CD4-positive, CD25-positive, alpha-beta regulatory T cell (primary cell): ENCODE measurements at places on chromosomes 3 and 15. TPM values are rescaled to one million over a fixed set of nuclear protein-coding genes. Genes with fewer than 3 reads are reported as not detected.

The CCDC39 gene
- not detected for polyA plus RNA-seq

- DNase-seq: no peak
- H3K27me3 ChIP-seq: no peaks in the 10 kb centered on the region
These were observed 86.8 kb upstream of the CMSS1 start for GRCh38 chr3:99730870-99731269.

The RTP3 gene
- not detected for polyA plus RNA-seq

DNA sequence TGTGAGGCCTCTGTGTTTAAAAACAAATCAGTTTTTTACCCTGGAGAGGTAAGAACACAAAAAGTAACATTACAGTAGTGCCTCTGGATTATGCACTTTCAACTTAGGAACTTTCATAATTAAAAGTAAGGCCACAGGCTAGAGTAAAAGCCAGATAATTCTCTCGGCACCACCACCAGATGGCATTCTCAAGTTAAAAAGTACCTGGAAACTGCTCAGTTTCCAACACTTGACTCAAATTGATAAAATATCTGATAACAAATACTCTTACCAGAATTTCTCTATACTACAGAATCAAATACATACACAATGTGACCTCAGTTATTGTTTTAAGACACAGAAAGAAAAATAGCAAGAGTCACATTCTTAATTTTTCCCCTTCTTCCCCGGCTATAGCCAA, 19.9 kb downstream of the SPICE1 start:
- H3K27me3 ChIP-seq: no peaks in the 10 kb centered on the region
- no peaks in the 10 kb centered on the region for H3K4me1 ChIP-seq
- no peak for DNase-seq
- peaks cover 5% of the 10 kb centered on the region for H3K36me3 ChIP-seq

- peak overlapping the region; percentile 94 for H3K27ac ChIP-seq
- DNase-seq: no peak
- H3K27me3 ChIP-seq: no peaks in the 10 kb centered on the region
- H3K4me3 ChIP-seq: peak overlapping the region; percentile 72
- peaks cover 35% of the 10 kb centered on the region for H3K36me3 ChIP-seq
These were observed 1.4 kb downstream of the NISCH start for GRCh38 chr3:52456800-52457183.

The LRRK1 gene
- not detected for polyA plus RNA-seq

GRCh38 chr3:55305696-55306485, 181.2 kb downstream of the WNT5A start:
- no peaks in the 10 kb centered on the region for H3K27me3 ChIP-seq
- H3K36me3 ChIP-seq: no peaks in the 10 kb centered on the region
- DNase-seq: no peak
- H3K27ac ChIP-seq: no peak overlapping the region
- H3K4me1 ChIP-seq: no peaks in the 10 kb centered on the region

The EXD1 gene
- polyA plus RNA-seq: not detected

DNA sequence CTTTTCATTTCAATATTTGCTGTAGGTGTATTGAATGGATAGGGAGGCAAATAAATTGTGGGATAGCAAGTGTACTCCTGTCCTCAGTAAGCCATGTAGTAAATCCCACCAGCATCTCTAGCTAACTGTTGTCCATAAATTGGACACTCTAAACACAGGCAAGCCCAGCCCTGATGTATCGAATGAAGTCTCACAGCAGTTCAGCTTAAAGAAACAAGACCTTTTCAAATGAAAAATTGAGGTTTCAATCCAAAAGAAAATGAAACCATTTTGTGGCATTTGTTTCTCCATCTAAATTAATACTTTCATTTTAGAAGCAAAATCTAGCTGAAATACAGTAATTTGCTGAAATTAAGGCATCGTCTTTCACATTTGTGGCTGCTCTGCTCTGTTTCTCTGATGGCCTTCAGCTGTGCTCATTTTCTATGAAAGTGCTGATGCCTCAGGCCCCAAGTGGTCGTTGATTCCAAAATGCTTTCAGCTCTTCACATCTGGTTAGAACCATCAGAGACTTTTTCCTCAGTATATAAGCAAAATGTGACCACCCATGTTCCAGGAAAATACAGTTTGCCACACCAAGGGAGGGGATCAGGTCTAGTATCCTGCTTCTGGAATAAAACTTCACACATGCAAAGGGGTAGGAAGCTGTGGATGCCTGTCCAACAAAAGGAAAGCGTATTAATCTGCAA, 245.0 kb downstream of the ZMAT3 start:
- no peak overlapping the region for H3K4me3 ChIP-seq
- DNase-seq: no peak
- H3K4me1 ChIP-seq: no peaks in the 10 kb centered on the region
- H3K36me3 ChIP-seq: no peaks in the 10 kb centered on the region
- no peaks in the 10 kb centered on the region for H3K27me3 ChIP-seq

GRCh38 chr15:48563934-48564333, 81.6 kb downstream of the FBN1 start:
- no peak for DNase-seq
- H3K27me3 ChIP-seq: no peaks in the 10 kb centered on the region
- no peaks in the 10 kb centered on the region for H3K36me3 ChIP-seq
- no peak overlapping the region for H3K4me3 ChIP-seq

DNA sequence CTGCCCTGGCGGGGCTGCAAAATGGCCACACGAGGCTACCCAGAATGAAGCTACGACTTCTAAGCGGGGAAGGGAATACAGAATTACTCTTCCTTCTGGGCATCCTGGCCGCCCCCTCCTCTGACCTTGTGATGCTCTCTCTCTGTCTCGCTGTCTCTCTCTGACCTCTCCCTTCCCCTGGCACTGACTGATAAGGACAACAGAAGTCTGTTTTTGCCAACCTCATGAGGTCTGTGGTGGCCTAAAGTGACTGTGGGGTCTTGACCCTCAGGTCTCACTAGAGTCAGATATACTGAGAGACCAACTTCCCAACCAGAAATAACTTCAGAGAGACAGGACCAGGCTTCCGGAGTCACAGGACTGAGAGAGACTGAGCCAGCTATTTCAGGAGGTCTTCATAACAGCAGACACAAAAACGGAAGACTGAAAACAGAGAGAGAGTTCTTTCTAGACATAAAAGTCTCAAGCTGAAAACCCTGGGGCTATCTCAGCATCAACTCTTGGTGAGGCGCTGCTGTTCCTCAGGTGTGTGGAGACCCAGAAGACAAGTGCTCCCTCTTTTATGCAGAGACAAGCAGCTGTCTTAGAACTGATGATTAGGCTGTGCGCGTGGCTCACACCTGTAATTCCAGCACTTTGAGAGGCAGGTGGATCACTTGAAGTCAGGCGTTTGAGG, 38.2 kb upstream of the CFAP161 start:
- no peak for DNase-seq
- no peaks in the 10 kb centered on the region for H3K36me3 ChIP-seq
- H3K4me3 ChIP-seq: no peak overlapping the region
- H3K27me3 ChIP-seq: peaks cover 26% of the 10 kb centered on the region
- peaks cover 5% of the 10 kb centered on the region for H3K4me1 ChIP-seq
- H3K27ac ChIP-seq: no peak overlapping the region

The GPR62 gene
- 0.22 TPM for polyA plus RNA-seq

DNA sequence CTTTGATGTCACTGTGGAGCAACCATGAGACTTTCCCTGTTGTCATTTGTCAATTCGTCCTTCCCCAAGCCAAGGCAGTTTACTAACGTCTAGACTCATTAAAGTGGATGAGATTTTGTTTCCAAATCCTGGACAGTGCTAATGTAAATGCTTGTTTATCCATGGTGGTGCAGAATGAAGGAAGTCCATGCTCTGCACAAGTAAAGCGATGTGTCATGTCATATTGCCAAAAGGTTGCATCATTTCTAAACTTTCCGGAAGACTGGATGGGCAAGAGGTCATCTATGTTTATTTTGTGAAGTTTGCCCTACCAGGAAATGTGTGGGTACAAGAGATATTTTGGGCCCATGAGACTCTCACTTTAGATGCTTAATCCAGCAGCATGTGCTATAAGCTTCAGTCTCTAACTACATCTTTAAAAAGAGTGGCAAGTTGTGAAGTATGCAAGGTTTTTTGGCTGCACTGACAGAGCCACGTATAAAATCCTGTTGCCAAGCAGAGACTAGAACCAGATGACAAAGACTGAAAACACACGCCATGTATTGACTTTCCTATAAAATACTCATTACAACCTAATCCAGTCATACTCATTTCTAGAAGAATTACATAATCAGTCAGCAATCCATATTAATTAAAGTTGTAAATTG, 72.1 kb upstream of the FNDC3B start:
- H3K36me3 ChIP-seq: no peaks in the 10 kb centered on the region
- H3K27ac ChIP-seq: no peak overlapping the region
- no peak for DNase-seq
- no peak overlapping the region for H3K4me3 ChIP-seq

The GOLGA8B gene
- 5.1 TPM for polyA plus RNA-seq

The PDCD7 gene
- 19.0 TPM for polyA plus RNA-seq

The IQCH gene
- polyA plus RNA-seq: not detected

DNA sequence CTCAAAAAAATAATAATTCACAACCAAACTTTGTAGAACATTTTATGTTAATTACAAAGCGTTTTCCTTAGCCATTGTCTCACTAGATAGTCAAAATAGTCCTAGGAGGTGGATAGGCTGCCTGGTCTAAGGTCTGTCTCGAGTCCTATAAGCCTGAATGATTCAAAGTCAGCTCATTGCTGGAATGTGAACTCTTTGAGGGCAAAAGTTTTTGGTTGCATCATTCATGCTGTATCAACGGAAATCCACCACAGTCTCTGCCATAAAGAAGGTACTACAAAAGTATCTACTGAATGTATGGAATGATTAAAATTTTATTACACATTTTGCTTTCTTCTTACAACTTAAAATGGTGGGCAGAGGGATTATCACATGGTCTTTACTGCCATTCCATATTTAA, 387.3 kb upstream of the RARB start:
- H3K4me1 ChIP-seq: no peaks in the 10 kb centered on the region
- H3K4me3 ChIP-seq: no peak overlapping the region
- no peak for DNase-seq
- H3K27ac ChIP-seq: no peak overlapping the region
- no peaks in the 10 kb centered on the region for H3K36me3 ChIP-seq

The USP50 gene
- polyA plus RNA-seq: not detected

The IL17RD gene
- not detected for polyA plus RNA-seq

The RARB gene
- 0.20 TPM for polyA plus RNA-seq

GRCh38 chr3:137103739-137104138, 146.0 kb downstream of the IL20RB start:
- no peaks in the 10 kb centered on the region for H3K36me3 ChIP-seq
- no peak overlapping the region for H3K27ac ChIP-seq
- DNase-seq: no peak
- no peak overlapping the region for H3K4me3 ChIP-seq

DNA sequence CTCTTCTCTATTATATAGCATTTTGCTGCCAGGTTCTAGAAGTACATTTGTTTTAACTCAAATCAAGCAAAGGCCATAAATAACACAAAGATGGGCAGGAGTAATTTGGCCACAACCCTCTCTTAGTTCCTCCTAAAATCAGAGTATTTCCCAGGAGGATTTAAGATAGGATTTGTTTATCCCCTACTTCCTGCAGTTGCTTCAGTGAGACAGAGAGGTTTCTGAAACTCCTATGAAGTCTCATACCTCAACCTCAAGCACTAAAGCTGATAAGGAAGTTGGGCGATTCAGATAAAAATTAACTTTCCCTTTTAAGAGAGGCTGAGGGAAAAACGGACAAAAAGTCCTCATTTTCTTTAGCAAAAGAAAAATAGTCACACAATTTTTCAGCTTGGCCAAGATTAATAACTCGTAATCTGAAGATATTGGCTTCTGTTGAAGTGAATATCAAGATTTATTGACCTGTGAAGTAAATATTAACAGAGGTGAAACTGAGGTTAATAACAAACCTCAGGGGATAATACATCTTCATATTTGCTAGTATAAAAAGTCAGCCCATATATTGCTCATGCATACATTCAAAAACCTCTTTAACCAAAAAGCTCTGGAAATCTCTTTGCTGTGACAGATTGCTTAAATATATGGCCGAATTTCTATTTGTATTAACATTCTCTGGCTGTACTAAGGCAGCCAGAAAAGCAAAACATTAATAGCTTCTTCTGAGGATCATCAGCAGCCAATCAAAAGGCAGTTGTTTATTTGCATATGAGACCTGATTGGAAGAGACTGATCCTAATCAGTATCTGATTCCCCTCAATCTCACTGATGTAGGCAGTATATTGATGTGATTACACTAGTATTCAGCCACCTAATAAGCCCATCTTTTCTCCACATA, 90.6 kb upstream of the GADL1 start:
- H3K36me3 ChIP-seq: no peaks in the 10 kb centered on the region
- H3K27me3 ChIP-seq: no peaks in the 10 kb centered on the region
- DNase-seq: no peak
- H3K4me3 ChIP-seq: no peak overlapping the region

DNA sequence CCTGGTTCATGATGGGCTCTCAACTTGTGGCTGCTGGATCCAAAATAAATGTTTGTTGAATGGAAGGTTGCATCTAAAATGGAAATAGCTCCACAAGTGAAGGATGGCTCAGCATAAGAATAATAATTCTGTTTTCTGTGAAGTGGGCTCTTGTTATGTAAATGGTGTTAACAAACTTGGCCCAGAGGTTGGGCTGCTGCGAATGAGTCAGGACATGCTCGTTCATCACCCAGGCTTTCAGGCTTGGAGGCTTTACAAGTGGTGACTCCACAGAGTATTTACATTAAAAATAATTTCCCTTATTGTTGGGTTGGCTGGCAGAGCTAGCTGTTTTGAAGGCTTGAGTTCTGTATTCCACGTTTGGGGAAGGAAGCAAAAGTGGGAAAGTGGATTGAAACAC, 60.5 kb downstream of the ITGB5 start:
- DNase-seq: no peak
- no peaks in the 10 kb centered on the region for H3K4me1 ChIP-seq

DNA sequence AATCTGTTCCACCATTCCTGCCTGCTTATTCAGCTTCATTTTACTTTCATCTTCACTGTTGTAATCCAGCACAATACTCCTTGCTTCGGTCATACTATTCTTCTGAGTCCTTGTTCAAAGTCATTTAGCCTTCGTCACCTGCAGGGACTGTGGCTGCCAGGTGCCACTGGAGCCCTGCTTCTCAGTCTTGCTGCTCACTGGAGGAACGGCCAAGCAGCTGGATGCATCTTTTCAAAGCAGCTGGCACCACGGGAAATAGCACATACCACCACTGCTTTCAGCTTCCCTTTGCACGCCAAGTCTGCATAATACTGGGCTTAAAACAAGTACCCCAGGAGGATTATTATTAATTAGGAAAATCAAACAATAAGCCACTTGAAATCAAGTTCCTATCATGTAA, 287.6 kb downstream of the BCHE start:
- no peak overlapping the region for H3K27ac ChIP-seq
- no peaks in the 10 kb centered on the region for H3K4me1 ChIP-seq
- H3K36me3 ChIP-seq: no peaks in the 10 kb centered on the region
- DNase-seq: no peak
- no peak overlapping the region for H3K4me3 ChIP-seq
- no peaks in the 10 kb centered on the region for H3K27me3 ChIP-seq

The OXNAD1 gene
- 60.6 TPM for polyA plus RNA-seq

The CILP gene
- polyA plus RNA-seq: not detected

DNA sequence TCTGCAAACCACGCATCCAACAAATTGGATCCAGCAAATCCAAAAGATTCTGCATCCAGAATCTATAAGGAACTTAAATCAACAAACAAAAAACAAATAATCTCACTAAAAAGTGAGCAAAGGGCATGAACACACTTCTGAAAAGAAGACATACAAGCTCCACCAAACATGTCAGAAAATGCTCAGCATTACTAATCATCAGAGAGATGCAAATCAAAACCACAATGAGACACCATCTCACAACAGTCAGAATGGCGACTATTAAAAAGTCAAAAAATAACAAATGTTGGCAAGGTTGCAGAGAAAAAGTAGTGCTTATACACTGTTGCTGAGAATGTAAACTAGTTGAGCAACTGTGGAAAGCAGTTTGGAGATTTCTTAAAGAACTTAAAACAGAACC, 21.6 kb upstream of the SLC25A36 start:
- H3K4me1 ChIP-seq: no peaks in the 10 kb centered on the region
- H3K4me3 ChIP-seq: no peak overlapping the region
- H3K27ac ChIP-seq: no peak overlapping the region
- DNase-seq: no peak
- H3K36me3 ChIP-seq: no peaks in the 10 kb centered on the region

The CACNA2D2 gene
- 0.29 TPM for polyA plus RNA-seq
